Lung (tissue), 17 donors: ENCODE measurements at places on chromosomes 16 and 17.

- peaks cover 7% of the 10 kb centered on the region for H3K4me1 ChIP-seq
- peaks cover 40% of the 10 kb centered on the region for H3K27me3 ChIP-seq
- H3K4me3 ChIP-seq, result peak overlapping the region; percentile 1
- H3K36me3 ChIP-seq, result no peaks in the 10 kb centered on the region
Measured at GRCh38 chr16:56616608-56617211, 8.3 kb downstream of the MT2A start.

GRCh38 chr16:19003935-19004334 is 20.2 kb downstream of the TMC7 start:
- no peak overlapping the region for H3K4me3 ChIP-seq
- no peak overlapping the region for H3K27ac ChIP-seq
- no peaks in the 10 kb centered on the region for H3K27me3 ChIP-seq
- no peaks in the 10 kb centered on the region for H3K4me1 ChIP-seq
- H3K36me3 ChIP-seq, result no peaks in the 10 kb centered on the region
- no peak for DNase-seq

GRCh38 chr16:84847564-84848355 is 28.0 kb downstream of the CRISPLD2 start:
- peaks cover 8% of the 10 kb centered on the region for H3K4me1 ChIP-seq
- no peaks in the 10 kb centered on the region for H3K36me3 ChIP-seq
- H3K27me3 ChIP-seq, result no peaks in the 10 kb centered on the region
- no peak for DNase-seq
- H3K27ac ChIP-seq, result no peak overlapping the region

- no peaks in the 10 kb centered on the region for H3K36me3 ChIP-seq
- H3K27me3 ChIP-seq, result no peaks in the 10 kb centered on the region
- peaks cover 6% of the 10 kb centered on the region for H3K4me1 ChIP-seq
- H3K27ac ChIP-seq, result peak overlapping the region; percentile 74
Measured at GRCh38 chr17:9291912-9292560, 270.7 kb downstream of the NTN1 start.

GRCh38 chr16:549544-550263 is 10.5 kb upstream of the PRR35 start:
- peak overlapping the region; percentile 12 for H3K4me3 ChIP-seq
- H3K27ac ChIP-seq, result no peak overlapping the region
- H3K36me3 ChIP-seq, result peaks cover 6% of the 10 kb centered on the region
- H3K4me1 ChIP-seq, result no peaks in the 10 kb centered on the region
- no peaks in the 10 kb centered on the region for H3K27me3 ChIP-seq

DNA sequence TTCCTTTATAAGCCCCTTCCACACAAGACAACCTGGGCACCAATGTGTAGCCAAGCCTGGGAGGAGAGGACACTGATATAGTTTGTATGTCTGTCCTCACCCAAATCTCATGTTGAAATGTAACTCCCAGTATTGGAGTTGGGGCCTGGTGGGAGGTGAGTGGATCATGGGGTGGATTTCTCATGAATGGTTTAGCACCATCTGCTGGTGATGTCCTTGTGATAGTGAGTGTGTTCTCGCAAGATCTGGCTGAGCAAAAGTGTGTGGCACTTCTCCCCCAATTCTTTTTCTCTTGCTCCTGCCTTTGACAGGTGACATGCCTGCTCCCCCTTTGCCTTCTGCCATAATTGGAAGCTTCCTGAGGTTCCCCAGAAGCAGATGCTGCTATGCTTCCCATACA is 135.8 kb downstream of the USP31 start:
- no peaks in the 10 kb centered on the region for H3K4me1 ChIP-seq
- H3K27me3 ChIP-seq, result no peaks in the 10 kb centered on the region
- H3K36me3 ChIP-seq, result no peaks in the 10 kb centered on the region
- peak; percentile 1 for DNase-seq
- no peak overlapping the region for H3K27ac ChIP-seq
- no peak overlapping the region for H3K4me3 ChIP-seq
